ENCODE measurements at places on chromosomes 5 and 9.

GRCh38 chr9:99058964-99059921, 45.7 kb upstream of the TGFBR1 start:
- DNase-seq, result no peak

DNA sequence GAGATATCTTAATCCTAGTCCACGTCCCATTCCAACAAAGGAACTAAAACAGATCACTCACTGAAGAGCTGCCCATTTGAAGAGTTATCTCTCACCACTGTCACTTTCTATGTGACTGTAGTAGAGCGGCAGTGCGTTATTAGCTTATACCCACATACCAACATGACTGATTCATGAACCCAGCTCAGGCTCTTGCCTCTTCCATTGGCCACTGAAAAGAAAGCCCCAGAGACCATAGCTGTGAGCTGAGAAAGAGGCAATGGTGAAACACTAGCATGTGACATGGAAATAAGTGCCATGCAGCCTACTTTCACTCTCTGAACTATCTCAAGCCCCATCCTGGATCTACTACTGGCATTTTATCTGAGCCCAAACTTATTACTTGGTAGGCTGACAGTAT, 151.7 kb upstream of the MOCS2 start:
- DNase-seq, result no peak

DNA sequence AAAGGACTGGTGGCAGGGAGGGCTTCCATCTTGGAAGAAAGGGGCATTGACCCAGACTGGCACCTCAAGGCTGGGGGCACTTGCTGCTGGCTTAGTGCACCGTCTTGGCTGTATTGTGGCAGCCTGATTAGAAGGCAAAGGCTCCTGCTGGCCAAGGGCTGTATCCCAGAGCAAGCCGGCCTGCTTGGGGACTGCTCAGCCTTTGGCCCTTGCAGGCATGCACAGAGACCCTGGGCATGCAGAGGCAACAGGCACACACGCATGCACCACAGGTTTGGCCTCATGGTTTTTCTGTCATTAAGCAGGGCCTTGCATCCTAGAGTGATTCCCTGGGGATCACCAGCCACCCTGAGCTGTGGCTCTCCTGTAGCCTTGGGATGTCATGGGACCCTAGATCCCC, 29.0 kb downstream of the PITX1 start:
- DNase-seq, result no peak

DNA sequence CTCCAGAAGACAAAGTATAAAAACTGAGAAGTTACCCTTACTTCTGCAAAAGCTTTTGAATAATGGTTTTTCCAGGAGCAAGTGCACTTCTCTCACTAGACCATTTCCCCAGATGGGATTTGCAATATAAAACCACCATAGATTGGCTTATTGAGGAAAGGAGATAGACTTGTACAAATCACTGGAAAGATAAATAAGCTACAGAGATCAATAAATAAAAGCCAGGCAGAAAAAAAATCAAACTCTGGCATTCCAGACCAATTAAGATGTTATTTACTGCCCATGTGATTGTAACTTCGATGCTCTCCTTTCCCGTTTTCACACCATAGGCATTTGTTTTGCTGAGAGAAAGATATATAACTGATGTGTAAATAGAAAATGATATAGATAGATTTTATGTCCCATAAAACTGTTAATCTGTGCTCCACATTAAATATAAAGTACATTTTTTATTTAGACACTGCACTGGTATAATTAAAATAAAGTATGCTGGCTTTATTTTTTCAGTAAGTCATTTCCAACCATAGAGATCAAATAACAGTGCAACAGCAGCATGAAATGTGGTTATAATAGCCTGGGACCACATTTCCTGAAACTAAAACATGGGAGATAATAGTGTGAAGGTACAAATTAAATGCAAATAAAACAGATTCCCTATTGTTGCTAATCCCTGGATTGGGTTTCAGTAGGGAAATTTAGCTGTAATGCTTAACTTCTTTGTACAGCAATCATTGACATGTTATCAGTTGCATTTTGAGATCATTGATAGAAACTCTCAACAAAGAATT, 177.7 kb downstream of the NR2F1-AS1 start:
- no peak for DNase-seq

DNA sequence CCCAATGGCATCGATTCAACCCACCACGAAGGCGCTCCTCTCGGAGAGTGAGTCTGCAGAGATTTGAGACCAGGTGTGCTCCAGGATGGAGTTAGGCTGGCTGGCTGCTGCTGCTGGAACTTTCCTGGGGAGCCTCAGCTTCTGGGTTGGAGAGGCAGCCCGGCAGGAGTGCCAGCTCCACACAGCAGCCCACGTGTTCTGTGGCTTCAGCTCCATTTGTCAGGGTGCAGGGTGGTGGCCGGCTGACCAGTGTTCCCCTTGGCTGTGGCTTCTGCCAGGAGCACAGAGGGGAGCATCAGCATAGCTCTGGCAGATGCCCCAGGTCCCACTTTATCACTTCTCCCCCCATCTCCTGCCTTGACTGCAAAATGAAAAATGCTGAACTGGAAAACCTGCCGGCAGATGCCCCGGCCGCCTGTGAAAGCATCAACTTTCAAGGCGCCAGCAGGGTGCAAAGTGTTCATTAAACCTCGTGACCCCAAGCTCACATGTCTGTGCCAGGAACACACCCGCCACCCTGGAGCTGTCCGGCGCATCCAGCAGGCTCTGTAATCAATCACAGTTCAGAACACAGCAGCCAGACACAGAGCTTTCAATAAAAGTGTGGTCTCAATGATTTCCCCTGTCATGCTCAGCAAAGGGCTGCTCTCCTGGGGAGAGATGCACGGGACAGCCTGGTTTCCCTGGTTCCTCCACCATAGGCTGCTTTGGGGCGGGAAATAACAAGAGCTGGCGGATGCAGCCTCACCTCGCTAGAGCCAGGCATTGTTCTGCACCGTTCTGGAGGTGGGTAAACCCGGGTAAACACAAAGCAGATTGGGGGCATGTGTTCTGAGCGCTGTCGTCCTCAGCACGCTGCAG, 53.2 kb downstream of the TRIP13 start:
- no peak for DNase-seq

DNA sequence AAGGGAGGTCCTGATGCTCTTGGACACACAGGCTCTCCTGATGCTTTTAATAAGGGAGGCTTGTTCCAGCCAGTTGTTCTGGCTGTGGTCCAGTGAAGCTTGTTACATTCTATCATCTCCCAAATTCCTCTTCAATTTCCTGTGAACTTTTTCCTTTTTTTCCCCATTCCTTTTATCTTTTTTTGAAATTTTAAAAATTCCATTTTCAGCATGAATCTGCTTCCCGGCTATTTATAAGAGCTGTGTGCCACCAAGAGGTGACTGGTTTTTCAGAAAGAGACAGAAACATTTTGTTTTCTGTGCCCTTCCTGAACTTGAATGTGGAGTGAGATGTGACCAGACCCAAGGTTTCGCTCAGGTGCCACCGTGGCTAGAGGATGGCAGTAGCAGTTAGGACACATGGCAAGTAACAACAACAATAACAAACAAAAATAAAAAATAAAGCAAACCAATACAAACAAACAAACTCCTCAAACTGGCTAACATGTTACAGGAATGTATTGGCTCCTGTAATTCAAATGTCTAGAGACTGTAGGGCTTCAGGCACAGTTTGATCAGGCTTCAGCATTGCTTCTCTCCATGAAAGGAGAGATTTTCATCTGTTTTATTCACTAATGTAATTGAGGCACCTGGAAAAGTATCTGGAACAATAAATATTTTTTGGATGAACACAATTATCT, 121.1 kb downstream of the BOD1 start:
- peak; percentile 37 for DNase-seq

GRCh38 chr9:90964101-90965020, 162.7 kb downstream of the SYK start:
- DNase-seq, result peak; percentile 29

GRCh38 chr5:96584712-96585111, 77.5 kb upstream of the CAST start:
- no peak for DNase-seq

DNA sequence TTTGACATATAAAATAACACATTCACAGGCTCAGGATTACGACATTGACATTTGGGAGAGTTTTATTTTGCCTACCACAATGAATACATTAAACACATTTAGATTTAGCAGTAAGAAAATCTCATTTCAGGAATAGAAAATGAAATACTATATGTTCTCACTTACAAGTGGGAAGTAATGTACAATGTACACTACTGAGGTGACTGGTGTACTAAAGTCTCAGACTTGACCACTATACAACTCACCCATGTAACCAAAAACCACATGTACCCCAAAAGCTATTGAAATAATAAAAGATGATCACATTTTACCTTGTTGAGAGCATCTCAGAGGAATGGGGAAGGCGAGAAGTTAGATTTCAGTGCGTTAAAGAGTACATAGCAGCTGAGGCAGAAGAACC, 1202.4 kb upstream of the SEMA6A start:
- no peak for DNase-seq

GRCh38 chr5:110335361-110336066, 391.0 kb downstream of the TMEM232 start:
- DNase-seq, result peak; percentile 100

GRCh38 chr9:27818348-27818747, 245.1 kb upstream of the C9orf72 start:
- DNase-seq, result no peak

- DNase-seq, result no peak
These were observed 41.9 kb downstream of the NEK6 start for GRCh38 chr9:124299515-124300090.

DNA sequence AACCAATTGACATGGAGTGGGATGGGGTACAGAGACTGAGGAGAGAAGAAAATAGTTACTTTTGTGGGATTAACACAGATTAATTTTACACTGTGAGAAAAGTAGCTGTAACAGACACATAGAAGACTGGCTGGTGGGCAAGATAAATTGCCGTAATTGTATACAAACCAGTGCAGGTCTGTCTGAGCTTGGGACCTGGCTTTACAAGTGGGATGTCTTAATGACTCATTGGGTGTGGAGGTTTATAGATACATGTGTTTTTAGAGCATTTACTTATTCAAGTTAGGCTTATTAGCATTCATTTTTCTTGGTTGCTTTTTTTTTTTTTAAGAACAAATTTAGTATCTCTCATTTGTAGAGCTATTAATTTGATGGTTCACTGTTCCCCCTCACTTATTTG, 37.5 kb downstream of the SLC44A1 start:
- no peak for DNase-seq

- DNase-seq, result no peak
These were observed 92.1 kb upstream of the FBN2 start for GRCh38 chr5:128630121-128630520.

DNA sequence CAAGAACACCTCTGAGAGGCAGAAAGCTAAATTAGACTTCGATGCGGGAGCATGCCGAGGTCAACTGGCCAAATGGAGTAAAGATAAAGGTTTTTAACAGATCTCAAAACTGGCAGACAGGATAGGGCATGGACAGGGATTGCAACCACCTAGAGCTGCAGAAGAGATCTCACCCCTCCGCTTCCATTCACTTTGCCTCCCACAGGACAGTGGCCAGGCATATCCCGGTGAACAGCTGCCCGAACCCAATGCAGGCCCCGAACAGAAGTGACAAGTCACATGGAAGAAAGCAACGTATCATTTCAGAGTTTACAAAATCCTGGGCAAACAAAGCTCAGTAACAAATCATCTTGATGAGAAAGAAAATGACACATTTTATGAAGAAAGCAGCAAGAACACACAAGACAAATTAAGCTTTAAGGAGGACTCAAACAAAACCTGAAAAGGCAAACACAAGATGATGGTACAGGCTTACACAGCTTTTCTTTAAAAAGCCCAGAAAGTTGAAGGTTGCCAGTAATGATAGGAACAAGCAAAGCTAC, 18.4 kb downstream of the RNF130 start:
- DNase-seq, result no peak

DNA sequence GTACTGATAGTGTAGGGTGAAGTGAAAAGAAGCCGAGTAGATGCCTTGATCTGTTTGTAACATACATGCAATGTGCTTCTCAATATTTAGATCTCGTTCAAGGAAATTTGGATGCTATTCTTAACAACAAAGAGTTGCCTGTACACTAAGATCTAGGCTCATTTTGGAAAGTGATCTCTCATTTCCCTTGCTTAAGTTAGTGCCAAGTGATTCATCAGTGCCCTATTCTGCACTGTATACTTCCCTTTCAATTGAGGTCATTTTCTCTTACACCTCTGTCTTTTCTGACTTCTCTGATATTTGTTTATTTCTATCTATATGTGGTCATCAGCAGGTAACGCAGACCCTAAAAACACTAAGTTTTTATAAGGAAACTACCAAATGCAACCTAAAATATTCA, 528.6 kb upstream of the PTPRD start:
- no peak for DNase-seq

DNA sequence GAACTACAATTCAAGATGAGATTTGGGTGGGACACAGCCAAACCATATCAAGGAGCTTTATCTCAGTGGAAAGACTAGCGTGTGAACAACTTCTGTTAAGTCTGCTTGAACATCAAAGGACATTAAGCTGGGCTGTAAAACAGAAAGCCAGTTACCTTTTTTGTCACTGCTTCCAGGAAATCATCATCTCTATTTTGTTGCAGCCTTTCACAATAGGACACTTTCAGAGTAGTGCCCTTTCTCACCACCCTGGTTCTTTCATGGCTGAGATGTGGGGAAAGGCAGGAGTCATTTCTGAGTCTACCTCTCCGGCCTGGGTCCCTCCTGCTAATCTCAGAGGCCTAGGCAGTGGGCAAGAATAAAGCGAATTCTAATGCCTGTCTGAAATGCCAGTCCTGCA, 96.2 kb upstream of the PPP1R2B start:
- DNase-seq, result no peak

- DNase-seq, result no peak
These were observed 3.0 kb downstream of the F2R start for GRCh38 chr5:76718880-76719279.

DNA sequence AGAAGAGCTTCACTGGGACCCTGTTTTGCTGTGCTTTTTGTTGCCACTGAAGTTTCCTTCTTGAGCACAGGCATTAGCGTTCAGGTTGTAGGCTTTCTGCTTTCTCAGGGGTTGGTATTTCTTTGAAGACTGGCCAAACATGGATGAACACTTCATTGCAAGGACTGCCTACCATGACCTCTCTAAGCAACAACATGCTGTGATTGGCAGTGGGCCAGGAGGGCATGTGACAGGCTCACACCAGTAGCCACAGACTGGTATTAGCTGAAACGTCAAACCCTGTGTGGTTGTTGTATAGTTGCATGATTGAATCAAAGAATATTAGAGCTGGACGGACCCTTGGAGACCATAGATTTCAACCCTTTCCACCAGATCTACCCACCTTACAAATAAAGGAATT, 20.0 kb upstream of the MLANA start:
- no peak for DNase-seq

DNA sequence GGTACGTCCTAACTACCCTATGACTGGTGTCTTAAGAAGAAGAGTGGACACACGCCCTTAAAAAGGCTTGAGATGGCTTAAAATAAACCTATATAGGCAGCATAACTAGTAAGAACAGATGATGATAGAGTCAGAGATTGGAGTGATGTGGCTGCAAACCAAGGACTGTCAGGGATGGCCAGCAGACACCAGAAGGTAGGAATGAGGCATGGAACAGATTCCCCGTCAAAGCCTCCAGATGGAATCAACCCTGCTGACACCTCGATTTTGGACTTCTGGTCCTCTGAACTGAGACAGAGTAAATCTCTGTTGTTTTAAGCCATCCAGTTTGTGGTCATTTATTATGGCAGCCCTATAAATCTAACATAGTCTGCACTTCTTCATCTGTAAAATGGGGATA, 7.4 kb downstream of the TMOD1 start:
- DNase-seq, result no peak
